ENCODE measurements at places on chromosomes 7 and 10. TPM values are rescaled to one million over a fixed set of nuclear protein-coding genes. Genes with fewer than 3 reads are reported as not detected.

The MOGAT3 gene
- total RNA-seq, result not detected

The OPALIN gene
- not detected for total RNA-seq

The RSPH10B gene
- not detected for total RNA-seq

The PRRT4 gene
- total RNA-seq, result not detected

The EVX1 gene
- total RNA-seq, result not detected

The OR2A12 gene
- not detected for total RNA-seq

The HOXA10 gene
- 54.5 TPM for total RNA-seq

The RARRES2 gene
- 34.4 TPM for total RNA-seq

The XRCC2 gene
- total RNA-seq, result 0.38 TPM

The AS3MT gene
- 4.7 TPM for total RNA-seq

The PKD2L1 gene
- total RNA-seq, result not detected

The SUN3 gene
- total RNA-seq, result not detected

The PRLHR gene
- total RNA-seq, result not detected

The VAX1 gene
- total RNA-seq, result not detected

The CTAGE15 gene
- not detected for total RNA-seq

The TUBB8 gene
- total RNA-seq, result 0.33 TPM

The HACD1 gene
- total RNA-seq, result 26.9 TPM

The MACC1 gene
- total RNA-seq, result 0.38 TPM

The OR6V1 gene
- total RNA-seq, result not detected

The ATP6V1F gene
- 256 TPM for total RNA-seq

The LMTK2 gene
- 9.3 TPM for total RNA-seq

The PTER gene
- 7.5 TPM for total RNA-seq

The MYOF gene
- total RNA-seq, result 171 TPM

The CACNA2D1 gene
- 3.9 TPM for total RNA-seq

The FXYD4 gene
- total RNA-seq, result not detected

The SLC18A3 gene
- 0.13 TPM for total RNA-seq

The C10orf105 gene
- total RNA-seq, result not detected

The GATA3 gene
- total RNA-seq, result 0.76 TPM

The CD36 gene
- total RNA-seq, result not detected

The MUC3A gene
- not detected for total RNA-seq

The CASTOR2 gene
- 18.3 TPM for total RNA-seq

The ANK3 gene
- total RNA-seq, result 14.2 TPM

The TMEM196 gene
- 0.13 TPM for total RNA-seq

The ABCC2 gene
- total RNA-seq, result 0.38 TPM

The REPIN1 gene
- 108 TPM for total RNA-seq

The NPC1L1 gene
- 0.33 TPM for total RNA-seq

The MRC1 gene
- total RNA-seq, result not detected

The HYAL4 gene
- not detected for total RNA-seq

The CTNNA3 gene
- not detected for total RNA-seq

The STAMBPL1 gene
- total RNA-seq, result 18.9 TPM

The GRM3 gene
- not detected for total RNA-seq

The IFIT2 gene
- 2.2 TPM for total RNA-seq

The TMEM213 gene
- total RNA-seq, result not detected

The CCDC136 gene
- total RNA-seq, result 4.9 TPM

The GDF2 gene
- total RNA-seq, result not detected

The SFTPA1 gene
- not detected for total RNA-seq

The MSMB gene
- total RNA-seq, result not detected

The FOXI2 gene
- total RNA-seq, result not detected

The BHLHA15 gene
- total RNA-seq, result 1.1 TPM

The CDK14 gene
- 14.3 TPM for total RNA-seq

Data from mesangial cell (primary cell).